NCI-H2227 treated with DMSO at 0.1 percent for 48 hours (cell line): ENCODE measurements at places on chromosomes 11 and 22.

GRCh38 chr22:36725366-36726006 is 21.9 kb upstream of the CACNG2 start:
- no peak for DNase-seq

DNA sequence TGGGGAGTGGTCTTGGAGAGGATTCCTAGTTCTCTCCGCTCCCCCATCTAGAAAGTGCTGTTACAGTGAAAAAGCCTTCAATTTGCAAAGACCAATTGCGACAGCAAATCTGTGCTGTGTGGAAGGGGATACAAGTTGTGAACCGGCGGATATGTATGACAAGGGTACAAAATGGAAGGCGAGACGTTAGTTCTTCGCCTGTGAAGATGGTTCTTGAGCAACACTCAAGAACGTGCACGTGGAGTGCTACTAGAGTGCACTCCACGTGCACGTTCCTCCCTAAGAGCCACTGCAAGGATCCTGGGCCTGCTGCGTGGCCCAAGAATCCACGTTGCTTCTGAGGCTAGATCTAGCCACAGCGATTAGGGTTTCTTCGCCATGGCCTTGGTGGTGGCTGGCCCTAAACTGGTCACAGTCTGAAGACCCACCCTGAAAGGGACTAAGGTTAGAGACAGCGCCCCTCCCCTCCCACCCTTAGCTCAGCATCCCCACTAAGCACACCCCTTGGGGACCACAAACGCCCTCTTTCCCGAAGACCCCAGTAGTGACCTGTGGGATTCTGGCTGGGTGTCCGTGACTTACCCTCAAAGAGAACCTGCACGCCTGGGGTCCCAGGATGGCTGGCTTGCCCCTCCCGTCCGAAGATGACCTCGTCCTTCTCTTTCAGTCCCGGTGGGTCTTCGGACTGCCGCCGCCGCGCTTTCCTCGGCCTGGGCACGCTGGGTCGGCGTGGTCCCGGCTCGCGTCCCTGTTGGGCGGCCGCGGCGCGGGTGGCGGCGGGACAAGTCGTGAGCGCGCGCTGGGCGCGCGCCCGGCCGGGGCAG is 519 bp upstream of the PDE3B start:
- no peak for DNase-seq

GRCh38 chr11:2213384-2213842 is 41.8 kb upstream of the TH start:
- DNase-seq = no peak

GRCh38 chr11:85665733-85666132 is 804 bp upstream of the CREBZF start:
- DNase-seq = no peak

- DNase-seq = no peak
Observed at GRCh38 chr11:3353066-3353465, 25.9 kb downstream of the ZNF195 start.

GRCh38 chr22:28792491-28793383 is 7.6 kb downstream of the XBP1 start:
- DNase-seq = no peak

GRCh38 chr11:114819028-114819427 is 140.7 kb downstream of the NXPE2 start:
- DNase-seq = no peak

DNA sequence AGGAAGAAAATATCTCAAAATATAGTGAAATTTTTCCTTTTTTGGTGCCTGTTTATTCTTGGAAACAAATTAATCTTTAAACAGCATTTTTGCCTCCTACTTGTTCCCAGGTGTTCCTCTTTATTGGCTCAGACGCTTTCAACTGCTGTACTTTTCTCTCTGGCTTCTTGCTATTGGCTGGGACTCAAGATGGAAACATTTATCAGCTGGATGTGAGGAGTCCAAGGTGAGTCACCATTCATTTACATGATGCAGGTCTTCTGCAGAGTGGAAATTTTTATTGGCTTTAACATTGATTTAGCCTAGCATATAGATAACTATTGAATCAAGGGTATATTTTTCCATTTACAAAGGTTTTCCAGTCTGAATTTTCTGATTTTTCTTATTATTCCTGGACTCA is 34.4 kb upstream of the DNAJB13 start:
- DNase-seq = no peak

DNA sequence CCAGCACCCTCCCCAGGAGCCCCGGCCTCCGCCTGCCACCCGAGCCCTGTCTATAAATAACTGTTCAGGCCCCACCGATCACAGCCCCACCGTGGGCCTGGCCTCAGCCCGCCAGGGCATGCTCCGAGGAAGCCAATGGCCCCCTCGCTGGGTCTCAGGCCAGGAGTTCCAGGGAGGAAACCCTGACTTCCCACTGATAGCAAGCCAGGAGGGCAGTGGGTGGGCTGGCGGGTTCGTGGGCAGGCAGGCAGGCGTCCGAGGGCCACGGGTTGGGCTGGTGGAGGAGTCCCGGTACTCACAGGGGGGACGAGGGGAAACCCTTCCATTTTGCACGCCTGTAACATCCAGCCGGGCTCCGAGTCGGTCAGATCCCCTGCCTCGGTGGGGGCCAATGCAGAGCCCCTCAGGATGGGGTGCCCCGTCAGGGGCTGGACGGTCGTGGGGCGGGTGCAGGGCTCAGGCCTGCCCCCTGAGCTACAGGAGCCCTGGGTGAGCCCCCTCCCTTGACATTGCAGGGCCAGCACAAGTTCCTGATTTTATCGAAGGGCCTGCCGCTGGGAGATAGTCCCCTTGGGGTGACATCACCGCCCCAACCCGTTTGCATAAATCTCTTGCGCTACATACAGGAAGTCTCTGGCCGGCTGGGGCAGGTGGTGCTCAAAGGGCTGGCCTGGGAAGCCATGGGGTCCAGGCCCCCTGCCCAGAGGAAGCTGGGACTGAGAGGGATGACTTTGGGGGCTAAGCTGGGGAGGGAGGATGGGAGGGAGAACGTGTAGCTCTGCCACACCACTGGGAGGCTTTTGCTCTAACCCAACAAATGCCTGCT is at the start of gene SPI1:
TSS of gene SPI1 (minus strand) at position 538 of the 826 bp plus-strand sequence. CDS start at position 344, 194 bp downstream.
- DNase-seq = no peak

- no peak for DNase-seq
Observed at GRCh38 chr22:37210041-37210803, 2.1 kb downstream of the SSTR3 start.

- DNase-seq = peak; percentile 36
Observed at GRCh38 chr11:45087086-45087899, 59.1 kb upstream of the PRDM11 start.

DNA sequence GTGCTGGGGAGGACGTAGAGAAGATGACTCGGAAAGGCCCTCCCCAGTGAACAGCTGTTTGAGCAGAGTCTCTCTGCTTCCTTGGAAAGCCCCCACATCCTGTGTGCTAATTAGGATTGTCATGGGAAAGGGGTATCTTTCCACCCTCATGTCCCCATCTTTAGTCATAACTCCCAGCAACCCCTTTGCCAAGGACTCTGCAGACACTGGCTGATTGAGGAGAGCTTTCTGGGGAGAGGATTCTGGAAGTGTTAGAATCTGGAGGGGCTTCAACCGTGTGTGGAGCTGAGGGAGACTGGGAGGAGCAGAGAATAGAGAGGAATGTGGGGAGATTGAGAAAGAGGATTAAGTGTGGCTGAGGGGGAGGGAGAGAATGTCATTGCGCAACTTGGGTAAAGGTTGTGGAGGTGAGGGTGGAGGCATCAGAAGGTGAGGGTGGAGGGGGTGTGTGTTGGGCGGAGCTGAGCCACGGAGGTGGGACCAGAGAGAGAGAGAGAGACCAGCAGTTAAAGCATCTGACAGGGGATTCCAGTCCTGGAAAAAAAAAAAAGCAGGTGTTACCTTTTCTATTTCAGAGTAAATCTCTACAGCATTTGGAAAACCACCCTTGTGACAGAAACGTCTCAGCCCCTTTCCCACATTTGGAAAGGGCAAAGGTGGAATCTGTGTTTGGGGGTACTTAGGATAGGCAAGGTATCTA is 2.2 kb downstream of the DTX4 start:
- DNase-seq = no peak

- DNase-seq = no peak
Observed at GRCh38 chr11:46039990-46040389, 81.3 kb downstream of the PHF21A start.

DNA sequence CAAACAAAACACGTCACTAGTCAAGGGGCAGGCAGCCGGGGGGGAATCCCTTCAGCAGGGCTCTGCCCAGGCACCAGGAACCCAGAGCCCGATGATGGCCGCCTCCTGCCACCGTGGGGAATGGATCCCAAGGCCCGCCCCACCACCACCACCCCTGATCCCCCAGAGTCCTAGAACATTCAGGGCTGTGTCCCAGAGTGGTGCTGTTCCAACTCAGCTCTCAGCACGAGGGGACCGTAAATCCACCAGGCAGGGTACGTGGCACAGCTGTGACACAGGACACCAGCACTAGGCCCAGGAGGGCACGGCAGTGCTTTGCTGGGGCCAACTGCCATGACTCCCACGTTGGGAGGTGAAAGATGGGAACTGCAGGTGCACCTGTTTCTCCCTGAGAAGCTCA is 29.6 kb downstream of the ANO1 start:
- DNase-seq = no peak

DNA sequence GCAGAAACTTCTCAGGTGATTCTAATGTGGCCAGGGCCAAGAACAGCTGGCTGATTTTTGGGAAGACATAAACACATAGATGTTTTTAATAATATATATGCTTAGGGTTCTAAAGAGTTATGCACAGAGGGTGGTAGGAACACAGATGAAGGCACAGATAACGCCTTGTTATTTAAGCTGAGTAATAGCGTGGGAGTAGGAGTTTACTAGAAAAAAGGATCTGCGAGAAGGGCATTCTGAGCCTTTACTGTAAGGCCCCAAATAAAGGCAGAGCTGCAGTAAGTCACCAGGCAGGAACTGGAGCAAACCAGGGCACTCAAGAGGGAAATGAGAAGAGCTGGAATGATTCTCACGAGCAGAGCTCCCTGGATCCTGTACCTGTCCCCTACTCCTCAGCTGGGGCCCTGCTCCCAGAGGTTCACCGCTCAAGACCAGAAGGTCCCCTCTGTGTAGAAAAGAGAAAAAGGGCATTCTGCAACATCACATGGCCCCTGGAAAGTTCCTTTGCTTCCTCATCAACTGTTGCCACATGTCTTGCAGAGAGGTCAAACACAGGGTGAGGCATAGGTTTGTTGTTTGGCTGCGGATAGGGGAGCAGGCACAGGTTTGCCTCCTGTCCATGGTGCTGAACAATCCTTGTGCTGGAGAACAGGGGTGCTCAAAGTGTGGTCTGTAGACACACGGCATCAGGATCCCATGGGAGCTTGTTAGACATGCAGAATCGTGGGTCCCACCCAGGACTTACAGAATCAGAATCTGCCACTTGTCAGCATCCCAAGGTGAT is 125.7 kb downstream of the TENM4 start:
- no peak for DNase-seq

GRCh38 chr22:47019012-47019790 is 256.8 kb downstream of the TBC1D22A start:
- DNase-seq = no peak

DNA sequence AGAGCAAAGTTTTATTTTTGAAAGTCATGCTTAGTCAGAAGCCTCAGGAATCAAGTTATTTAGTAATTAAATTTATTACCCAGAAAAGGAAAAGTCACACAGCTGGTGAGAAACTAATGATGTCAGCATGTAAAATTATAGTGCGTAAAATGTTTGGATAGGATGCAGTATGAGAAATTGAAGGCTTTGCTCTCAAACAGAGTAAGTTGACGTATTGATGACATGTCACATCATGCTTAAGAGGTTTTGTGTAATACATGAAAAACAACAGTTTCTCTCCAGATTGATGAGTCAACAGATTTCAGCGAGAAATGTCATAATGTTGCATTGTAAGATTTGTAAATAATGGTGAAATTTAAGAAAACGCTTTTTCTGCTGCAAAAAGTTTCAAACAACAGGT is 769.8 kb downstream of the METTL15 start:
- no peak for DNase-seq

GRCh38 chr11:117766026-117766425 is 31.0 kb downstream of the DSCAML1 start:
- no peak for DNase-seq

DNA sequence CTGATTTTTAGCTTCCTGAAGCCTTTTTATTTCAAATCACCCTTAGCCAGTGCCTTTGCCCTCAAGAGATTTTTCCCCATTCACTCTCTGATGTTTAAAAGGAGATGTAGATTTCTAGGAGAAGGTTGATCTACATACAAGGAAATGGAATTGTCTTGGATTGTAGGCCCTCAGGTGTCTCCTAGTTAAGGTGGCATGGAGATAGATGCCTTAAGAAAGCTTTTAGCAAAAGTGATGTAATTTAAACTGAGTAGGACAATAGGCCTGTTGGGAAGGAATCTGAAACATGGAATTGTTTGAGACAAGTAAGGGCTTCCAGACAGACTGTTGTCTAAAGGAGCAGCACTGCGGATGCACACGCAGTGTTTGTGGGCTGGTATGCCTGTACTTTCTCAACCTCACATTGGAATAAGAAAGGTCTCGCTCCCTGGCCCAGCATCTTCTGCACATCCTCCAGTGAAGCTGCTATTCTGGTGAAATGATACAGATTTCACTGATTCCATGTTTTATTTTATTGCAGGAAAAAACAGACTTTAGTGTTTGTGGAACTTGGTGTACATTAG is 69.8 kb upstream of the SLC25A18 start:
- DNase-seq = no peak

DNA sequence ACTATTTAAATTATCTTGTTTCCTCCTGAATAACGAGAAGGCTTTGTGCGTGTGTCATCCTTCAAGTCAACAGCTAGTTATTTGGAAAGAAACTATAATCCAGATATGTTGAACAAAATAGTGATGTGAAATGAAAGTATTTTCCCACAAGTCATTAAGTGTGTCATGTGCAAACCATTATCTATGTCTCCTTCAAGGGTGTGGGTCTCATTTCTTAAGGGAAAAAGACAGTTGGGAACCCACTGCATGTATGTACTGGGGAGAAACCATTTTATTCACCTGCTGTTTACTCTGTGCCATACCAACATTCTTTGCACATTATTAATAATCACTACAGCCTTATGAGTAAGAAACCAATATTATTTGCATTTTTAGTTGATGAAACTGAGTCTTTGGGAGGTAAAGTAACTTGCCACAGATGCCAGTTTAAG is 145.3 kb upstream of the CTSC start:
- no peak for DNase-seq

DNA sequence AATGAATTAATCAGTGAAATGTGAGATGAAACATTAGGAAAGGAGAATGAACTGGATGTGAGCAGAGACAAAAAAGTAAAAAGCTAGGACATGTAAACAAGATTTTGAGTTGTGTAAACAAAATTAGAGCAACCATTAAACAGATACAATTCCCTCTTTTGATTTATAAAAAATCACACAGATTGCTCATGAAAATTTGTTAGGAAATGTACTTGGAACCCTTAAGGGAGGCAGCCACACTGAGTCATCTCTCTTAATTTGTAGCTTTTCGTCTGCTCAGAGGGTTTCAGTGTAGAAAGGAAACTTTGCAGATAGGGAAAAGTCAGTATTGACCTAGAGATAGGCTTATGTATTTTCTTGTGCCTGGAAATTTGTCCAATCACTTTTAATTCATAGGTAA is 49.6 kb upstream of the ME3 start:
- DNase-seq = no peak

DNA sequence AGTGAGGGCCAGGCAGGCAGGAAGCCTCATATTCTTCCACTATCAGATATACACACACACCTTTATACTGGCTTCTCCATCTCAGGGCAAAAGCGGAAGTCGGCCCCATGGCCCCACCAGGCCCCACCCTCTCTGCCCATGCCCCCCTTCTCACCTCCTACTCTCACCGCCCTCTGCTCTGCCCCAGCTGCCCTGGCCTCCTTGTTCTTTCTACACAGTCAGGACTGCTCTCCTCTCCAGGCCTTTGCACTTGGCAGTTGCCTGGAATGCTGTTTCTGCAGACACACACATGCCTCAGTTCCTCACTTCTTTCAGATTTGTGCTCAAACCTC is 25.3 kb downstream of the OTOG start:
- no peak for DNase-seq
